SK-N-SH (cell line): ENCODE measurements at places on chromosomes 13 and 19.

- no peak for DNase-seq
These were observed 330.8 kb downstream of the DLEU7 start for GRCh38 chr13:50512474-50513299.

GRCh38 chr13:59318320-59318930, 845.3 kb downstream of the DIAPH3 start:
- DNase-seq: peak; percentile 44

GRCh38 chr13:69199664-69200063, 908.0 kb upstream of the ATXN8OS start:
- peak; percentile 24 for DNase-seq

DNA sequence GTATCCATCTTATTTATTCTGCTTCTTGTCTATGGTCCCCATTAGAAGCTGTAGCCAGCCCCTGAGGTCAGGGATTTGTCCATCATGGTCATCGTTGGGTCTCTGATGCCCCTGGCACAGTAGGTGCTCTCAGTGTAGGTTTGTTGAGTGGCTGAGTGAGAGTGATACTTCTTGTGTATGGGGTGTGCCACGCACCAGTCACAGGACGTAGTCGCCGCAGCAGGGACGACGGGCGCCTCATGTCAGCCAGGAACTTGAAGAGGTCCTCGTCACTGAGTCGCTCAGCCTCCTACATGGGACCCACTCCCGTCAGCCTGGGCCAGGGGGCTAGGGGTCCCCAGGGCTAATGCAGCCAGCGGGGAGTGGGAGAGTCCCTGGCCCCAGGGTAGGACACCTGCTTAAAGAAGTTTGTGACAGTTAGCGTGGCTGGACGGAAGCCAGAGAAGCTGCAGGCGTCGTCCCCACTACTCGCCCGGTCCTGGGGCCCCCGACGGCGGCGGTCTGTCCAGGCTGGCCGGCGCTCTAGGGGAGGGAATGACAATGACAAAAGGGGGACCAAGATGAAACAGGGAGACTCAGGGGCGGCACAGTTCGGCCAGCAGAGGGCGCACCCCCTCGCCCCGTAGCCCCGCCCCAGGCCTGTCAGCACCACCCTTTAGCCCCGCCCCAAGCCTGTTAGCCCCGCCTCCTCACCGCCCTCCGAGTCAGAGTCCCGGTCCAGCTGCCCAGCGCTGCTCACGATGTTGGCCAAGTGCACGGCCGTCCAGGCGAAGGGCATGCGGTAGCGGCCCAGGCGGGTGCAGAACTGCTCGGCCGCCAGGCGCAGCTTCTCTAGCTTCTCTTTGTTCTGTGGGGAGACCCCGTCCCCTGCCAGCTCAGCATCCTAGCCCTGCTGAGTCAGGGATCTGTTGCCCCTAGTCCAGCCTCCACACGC, 3.7 kb downstream of the ANGPTL8 start:
- peak; percentile 100 for DNase-seq

DNA sequence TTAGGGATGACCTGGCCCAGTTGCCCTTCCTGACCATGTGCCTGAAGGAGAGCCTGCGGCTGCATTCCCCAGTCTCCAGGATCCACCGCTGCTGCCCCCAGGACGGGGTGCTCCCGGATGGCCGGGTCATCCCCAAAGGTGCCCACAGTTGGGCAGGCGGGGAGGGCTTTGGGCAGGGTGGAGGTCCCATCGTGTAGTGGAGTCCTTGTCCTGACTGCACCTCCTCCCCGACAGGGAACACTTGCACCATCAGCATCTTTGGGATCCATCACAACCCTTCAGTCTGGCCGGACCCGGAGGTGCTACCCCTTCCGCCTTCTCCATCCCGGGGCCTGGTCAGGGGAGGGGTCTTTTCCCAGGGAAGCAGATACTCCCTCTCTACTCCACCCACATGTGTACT, 31.7 kb upstream of the CYP4F8 start:
- no peak for DNase-seq

GRCh38 chr13:71054358-71054757, 812.6 kb downstream of the DACH1 start:
- no peak for DNase-seq

DNA sequence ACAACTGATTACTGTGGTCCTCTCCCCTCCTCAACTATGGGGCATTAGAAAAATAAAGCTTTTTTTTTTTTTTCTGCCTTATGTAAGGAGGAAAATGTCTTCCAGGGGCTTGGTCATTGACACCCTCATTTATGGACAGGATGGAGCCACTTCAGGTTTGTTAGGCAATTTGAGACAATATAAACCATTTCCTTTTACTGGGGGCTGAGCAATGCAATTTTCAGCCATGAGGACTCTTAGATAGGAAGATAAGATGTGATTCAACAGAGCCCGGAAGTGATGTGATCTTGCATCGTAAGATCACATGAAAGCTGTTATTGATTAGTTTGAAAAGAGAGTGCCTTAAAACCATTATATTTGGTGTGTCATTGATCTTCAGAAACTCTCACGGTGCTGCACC, 210.8 kb downstream of the OXGR1 start:
- DNase-seq: no peak

DNA sequence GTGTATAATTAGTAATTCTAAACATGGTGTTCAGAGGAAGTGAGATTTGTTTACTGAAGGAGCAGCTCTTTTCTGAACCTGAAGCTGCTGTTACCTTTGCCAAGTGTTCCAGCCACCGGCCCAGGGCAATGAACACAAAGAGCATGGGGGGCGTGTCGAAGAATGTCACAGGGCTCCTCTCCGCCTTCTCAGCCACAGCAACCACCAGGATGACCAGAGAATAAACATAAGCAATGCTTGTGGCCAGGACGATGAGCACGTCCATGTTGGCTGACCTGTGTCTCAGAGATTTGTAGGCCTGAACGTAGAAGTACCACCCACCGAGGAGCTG, 53.1 kb downstream of the ATP7B start:
- DNase-seq: no peak

DNA sequence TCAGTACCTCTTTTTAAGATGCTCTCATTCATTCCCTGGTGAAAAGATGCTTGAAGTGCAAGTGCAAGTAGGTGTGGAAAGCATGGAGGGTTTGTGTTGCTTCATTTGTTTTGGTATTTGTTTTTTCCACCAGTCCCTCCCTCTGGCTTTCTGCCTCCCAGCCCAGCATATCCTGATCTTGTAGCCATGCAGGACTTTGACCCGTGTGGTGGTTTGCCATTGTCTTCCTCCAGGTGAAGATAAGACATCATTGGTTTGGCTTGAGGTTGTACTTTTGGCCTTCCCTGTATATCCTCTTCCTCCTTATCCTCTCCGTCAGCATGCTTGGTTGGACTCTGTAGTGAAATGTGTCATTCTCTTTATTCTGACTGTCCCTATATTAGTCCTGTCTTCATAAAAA, 9.1 kb downstream of the SPINT2 start:
- no peak for DNase-seq

- no peak for DNase-seq
These were observed 5.2 kb upstream of the STK24 start for GRCh38 chr13:98581971-98582702.

GRCh38 chr19:36169084-36169760, 17.0 kb upstream of the COX7A1 start:
- DNase-seq: no peak

DNA sequence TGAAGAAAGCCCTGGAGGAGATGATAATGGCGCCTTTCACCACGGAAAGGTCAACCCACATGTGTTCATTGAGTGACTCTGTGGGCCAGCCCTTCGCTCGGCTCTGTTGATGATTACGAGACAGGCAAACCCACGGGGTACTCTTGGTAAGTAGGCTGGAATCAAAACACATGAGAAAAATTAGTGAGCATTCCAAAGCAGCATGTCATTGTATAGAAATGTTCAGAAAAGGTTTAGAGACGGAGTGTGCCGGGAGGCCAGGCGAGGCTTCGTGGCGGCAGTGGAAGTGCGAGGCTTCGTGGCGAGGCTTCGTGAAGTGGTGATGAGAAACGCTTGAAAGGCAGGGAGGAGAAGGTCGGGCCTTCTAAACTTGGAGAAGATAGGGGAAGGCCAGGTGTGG, 144.3 kb downstream of the ZNF536 start:
- no peak for DNase-seq

DNA sequence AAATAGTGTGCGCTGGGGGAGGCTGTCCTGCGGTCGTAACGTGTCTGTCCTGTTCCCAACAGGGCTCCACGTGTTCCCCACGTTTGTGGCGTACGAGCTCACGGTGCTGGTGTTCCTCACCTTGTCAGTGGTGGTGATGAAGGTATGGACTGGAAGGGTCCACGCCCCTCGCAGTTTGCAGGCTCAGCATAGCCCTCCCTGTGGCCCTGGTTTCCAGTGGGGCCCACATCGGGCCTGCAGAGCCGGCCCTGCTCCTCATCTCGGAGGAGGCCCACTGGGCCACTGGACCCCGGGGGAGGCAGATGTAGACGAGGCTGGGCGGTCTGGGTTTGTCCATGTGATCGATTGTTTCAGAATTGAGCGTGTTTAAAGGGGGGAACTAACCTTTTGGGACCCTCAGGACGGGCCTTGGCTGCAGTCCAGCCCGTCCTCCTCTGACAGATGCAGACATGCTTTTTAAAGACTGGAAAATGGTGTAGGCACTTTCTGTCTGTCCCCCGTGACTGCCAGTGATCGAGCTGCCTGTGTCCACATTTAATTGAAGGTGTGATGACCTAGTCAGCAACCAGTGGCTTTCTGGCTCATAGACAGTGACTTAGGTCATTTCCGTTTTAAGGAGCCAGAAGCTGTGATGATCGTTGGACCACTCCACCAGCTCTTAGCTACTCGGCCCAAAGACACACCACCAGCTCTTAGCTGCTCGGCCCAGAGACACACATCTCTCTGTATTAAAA, 37.1 kb upstream of the TFDP1 start:
- DNase-seq: no peak

DNA sequence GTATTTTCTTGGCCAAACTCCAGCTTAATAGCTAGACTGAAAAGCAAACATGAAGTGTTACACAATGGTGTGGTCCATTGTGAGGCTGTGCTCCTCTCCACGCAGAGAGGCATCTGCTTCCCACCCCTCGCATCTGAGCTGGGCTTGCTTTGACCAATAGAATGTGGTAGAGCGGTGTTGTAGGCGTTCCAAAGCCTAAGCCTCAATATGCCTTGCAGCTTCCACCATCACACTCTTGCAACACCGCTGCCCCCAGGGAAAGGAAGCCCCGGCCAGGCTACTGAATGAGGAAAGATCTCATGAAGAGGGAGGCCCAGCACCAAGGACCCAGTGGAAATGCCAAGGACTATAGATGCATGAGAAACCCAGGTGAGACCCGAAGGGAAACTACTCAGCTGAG, 9.4 kb downstream of the FLT1 start:
- DNase-seq: no peak

- no peak for DNase-seq
These were observed 162.5 kb upstream of the SLITRK1 start for GRCh38 chr13:84044805-84045204.

DNA sequence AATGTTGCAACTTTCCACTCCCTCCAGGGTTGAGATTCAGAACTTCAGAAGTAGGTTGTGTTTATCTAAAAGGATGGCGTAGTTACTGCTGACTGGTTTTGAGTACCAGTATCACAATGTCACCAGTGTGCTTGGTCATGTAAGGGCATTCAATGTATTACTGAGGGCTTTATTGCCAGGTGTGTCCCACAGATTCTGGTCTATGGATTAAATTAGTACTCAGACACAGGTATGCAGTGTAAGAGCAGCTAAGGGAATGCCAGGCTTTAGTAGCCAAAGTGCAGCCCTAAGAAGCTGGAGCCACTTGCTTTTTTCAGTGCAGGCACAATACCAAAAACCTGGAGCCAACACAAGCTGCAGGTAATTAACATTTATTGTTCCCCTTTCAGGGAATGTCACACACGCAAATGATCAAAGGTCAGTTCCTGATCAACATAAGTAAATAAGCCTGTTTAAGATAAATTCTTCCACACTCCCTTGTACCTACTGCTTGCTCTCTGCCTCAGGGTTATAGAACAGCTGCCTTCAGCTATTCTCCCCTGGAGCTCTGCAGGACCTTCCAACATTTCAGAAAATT, 130.1 kb upstream of the ZNF91 start:
- DNase-seq: no peak

- DNase-seq: no peak
These were observed 12.0 kb downstream of the PLPP2 start for GRCh38 chr19:279231-279630.

DNA sequence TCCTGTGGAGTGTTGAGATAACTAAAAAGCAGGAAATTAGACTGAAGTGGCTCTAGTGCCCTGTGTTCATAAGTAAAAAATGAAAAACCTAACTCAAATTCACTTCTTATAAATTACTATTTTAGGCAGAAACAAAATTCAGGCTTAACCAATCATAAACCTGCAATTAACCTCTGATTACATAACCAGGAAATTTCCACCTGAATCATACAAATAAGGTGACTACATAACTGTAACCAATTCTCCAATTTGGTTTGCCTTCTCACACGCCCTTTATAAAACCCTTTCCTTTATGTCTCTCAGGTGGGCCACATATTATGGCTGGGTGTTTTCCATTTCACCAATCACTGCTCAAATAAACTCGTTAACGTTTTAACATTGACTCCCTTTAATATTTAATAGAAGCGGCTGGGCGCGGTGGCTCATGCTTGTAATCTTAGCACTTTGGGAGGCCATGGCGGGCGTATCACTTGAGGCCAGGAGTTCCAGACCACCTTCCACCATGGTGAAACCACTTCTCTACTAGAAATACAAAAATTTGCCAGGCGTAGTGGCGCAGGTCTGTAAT, 22.9 kb upstream of the ZNF724 start:
- DNase-seq: peak; percentile 26

DNA sequence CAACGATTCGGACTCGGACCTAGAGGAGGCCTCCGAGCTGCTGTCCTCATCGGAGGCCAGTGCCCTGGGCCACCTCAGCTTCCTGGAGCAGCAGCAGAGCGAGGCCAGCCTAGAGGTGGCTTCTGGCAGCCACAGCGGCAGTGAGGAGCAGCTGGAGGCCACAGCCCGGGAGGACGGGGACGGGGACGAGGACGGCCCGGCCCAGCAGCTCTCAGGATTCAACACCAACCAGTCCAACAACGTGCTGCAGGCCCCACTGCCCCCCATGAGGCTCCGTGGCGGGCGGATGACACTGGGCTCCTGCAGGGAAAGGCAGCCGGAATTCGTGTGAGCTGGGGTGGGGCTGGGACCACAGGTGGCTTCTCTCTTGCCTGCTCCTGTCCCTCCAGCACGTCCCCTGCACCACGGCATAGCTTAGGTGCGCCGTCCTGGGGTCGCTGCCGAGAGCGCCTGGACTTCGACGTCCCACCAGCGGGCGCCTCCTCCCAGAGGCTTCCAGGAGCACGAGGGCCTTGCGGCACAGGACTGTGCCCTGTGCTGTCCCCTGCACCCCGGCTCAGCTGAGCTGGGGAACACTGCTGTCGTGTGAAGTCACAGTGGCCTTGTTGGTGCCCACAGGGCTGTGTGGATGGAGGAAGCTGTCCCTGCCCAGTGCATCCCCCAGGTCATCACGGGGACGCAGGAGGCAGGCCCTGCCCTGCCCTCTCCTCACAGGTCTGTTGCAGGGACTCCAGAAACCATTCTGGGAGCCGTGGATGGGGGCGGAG, 9.3 kb downstream of the POLR2E start:
- DNase-seq: no peak

GRCh38 chr19:19022380-19022961, 10.8 kb downstream of the SUGP2 start:
- DNase-seq: no peak

- no peak for DNase-seq
These were observed 109.9 kb downstream of the OLFM4 start for GRCh38 chr13:53138376-53139036.
